Activated T-helper 17 cell treated with anti-CD3 and anti-CD28 coated beads, Interleukin-2, amount 50 U/mL, for 72 hours (primary cell): ENCODE measurements at places on chromosomes 7 and 10.

DNA sequence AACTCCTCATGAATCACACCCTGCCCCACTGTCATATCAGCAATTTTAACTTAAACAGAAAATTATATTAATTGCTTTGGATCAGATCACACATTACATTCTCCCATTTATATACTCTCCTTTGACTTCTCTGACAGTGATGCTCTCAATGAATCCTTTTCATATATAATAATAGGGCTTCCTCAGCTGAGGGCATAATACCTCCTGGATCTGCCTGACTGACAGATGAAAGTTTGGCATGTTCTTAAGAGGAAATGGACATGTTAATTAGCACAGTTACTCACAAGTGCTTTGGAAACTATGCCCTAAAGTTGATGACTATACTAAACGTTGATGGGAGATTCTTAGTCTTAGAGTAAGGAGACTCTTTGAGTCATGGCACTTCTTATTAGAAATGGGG lies 478.2 kb upstream of the LRRN3 start:
- ATAC-seq = no peak

DNA sequence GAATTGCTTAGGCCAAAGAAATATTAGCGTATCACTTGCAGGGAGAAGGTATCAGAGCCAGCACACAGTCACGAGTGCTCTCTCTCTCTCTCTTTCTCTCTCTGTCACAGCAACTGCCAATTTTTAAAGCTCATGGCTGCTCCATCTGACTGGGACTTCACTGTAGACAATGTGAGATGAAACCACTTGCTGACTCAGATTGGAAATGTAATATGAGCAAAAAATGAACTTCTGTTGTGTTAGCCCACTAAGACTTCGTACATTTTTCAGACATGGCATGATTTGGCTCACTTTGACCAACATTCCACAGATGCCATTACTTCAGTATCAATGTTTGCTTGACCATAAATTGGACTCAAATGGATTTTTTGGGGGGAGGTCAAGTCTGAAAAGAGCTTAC lies 68.1 kb downstream of the DGKB start:
- peak; percentile 59 for ATAC-seq

DNA sequence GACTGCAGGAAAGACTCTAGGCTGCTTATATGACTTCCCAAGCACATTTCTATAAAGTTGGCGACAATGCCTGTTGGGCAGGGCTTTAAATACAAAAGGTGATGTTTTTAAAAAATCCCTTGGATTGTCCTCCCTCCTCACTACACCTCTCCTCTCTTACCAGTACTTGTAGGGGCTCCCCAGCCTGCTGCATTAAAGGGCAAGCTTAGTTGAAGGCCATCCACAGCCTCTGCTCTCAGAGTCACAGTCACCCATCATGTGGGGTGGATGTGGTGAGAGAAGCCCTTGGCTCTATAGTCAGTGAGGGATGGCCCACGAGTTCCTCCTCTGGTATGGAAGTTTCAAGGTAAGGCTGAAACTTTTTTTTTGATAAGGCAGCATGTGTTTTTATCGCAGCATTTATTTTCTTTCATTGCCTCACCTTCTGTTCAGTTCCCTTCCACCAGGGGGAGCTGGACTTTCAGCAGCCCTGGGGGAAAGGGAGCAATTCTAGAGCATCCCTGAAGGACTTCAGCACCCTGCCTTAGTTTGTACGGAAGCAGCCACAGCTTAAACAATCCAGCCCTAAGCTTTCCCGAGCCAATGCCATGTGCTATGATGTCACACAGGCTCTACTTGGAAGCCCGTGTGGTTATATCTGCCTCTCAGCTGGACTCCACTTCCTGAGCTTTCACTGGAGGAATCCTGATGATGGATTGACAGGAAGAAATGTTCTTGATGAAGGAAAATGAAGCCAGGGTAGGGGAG lies 131.9 kb downstream of the CALCR start:
- ATAC-seq = peak; percentile 42

DNA sequence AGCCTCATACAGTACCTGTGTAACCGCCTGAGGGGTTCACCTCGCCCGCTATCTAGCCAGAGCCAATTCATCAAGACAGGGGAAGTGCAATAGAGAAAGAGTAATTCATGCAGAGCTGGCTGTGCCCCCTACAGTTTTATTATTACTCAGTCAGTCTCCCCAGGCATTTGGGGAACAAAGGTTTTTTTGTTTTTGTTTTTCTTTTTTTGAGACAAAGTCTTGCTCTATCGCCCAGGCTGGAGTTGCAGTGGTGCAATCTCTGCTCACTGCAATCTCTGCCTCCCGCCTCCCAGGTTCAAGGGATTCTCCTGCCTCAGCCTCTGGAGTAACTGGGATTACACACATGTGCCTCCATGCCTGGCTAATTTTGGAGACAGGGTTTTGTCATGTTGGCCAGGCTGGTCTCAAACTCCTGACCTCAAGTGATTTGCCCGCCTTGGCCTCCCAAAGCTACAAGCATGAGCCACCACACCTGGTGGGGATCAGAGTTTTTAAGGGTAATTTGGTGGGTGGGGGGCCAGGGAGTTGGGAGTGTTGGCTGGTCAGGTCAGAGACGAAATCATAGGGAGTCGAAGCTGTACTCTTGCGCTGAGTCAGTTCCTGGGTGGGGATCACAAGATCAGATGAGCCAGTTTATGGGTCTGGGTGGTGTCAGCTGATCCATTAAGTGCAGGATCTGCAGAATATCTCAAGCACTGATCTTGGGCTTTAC lies 116.5 kb downstream of the MARCHF5 start:
- no peak for ATAC-seq

DNA sequence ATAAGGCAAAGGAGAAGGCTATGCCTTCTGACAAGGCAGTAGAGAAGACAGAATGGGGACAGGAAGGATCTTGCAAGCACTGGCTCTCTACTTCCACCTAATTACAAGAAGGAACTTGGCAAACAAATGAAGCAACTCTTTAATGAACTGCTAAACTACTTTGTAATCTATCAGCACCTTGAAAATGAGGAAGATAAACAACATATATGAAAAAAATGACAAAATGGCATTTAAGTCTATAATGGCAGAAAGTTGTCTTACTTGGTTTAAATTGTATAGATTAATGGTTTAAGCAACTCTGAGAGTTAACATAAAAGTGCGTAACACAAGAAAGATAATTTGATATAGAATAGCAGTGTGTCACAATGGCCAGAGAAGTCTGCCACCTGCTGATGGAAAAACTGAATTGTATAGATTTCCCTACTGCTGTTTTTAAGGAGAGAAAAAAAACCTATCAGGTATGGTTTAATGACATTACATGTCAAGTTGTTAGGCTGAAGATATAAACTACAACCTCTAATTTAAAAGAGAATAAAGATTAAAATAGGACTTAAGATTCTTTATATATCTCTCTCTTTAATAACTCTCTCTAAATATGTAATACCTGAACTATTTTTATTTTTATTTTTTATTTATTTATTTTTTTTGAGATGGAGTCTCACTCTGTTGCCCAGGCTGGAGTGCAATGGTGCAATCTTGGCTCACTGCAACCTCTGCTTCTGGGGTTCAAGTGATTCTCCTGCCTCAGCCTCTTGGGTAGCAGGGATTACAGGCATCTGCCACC lies 11.8 kb downstream of the NT5C3A start:
- ATAC-seq = peak; percentile 62

DNA sequence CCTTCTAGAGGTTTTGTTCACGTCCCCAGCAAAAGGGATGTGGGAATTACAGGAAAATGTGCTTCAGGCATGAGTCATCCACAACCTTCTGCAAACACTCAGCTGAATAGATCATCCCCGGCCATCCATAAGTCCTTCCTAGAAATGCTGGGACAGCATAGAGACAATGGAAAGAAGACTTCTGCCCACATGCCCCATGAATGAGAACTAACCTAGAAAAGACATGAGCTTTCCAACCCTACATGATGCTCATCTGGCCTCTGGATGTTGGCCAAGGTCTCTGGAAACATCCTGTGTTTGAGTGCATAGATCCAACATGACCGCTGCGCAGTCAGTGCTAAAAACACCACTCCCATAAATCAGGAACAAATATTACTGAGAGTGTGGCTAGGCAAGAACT lies 277.5 kb downstream of the PLXNA4 start:
- peak; percentile 69 for ATAC-seq

DNA sequence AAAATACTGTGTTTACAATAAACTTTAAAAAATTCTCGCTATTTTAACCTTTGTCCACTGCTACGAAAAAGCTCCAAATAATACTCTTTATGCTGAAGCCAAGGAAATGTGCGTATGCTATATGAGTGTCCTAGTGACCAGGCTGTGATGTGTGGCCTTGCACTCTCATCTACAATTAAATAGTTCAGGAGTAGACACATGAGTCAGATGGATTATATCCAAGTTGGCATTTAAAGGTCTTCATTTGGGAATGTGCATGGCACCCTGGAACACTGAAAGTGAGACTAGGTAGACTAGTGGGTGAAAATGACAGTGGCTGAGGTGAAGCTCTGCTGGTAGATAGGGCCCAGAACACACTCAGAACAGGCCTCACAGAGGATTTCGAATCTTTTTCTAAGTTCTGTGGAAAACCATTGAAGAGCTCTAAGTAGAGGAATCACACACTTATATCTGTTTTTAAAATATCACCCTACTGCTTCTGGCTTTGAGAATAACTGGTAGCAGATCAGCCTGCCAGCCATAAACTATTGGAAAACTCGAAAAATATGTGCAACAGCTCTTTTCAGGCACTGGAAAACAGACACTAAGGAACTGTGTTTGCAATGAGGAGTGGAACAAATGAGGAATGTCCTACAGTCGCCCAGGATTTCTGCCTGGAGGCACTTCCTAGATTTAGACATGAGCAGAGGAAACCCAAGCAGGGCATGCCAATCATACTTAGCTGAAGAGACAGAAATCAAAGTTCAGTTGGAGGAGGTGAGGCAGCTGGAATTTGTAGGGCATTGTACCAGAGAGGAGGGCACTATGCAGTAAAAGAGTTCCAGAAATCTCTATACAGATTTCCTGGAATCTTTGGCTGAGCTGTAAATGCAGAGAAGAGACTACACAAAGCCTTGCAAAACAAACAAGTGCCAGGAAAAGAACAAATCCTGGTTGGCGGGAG lies 603.8 kb upstream of the LRRTM3 start:
- ATAC-seq = no peak

DNA sequence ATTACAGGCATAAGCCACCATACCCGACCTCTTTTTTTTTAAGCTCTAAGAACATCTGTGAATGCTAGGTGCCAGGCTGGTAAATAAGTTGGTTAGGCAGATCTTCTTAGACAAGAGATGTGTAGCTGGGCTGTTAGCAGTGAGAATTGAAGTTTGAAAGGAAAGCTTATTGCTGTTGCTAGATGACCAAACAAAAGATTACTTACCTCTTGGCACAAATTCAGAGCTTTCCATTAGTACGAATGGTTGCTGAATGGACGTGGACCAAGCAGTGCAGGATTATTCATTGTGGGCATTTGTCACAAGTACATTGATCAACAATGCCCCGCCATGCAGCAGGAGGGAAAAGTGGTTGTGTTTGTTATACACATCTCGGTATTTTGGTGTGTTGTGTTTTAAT lies 131.2 kb downstream of the GFRA1 start:
- ATAC-seq = no peak
